ENCODE measurements at places on chromosomes 7 and 10. TPM values are rescaled to one million over a fixed set of nuclear protein-coding genes. Genes with fewer than 3 reads are reported as not detected.

DNA sequence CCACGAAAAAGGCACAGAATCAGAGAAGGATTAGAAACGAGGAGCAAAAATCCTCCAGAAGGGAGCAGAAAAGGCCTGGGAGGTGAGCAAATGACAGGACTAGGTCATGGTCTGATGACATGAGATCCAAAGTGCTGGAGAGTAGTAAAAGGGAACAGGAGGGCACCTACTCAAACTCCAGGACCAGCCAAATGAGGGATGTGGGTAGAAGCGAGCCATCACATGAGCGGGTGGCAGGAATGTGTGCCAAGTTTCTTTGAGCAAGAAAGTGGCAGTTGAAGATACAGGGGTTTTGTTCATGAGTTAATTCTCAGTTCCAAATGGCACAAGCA lies 112.6 kb downstream of the RNF32 start:
- DNase-seq: no peak

GRCh38 chr10:27688276-27688675 lies 57.3 kb downstream of the MKX start:
- DNase-seq: no peak

DNA sequence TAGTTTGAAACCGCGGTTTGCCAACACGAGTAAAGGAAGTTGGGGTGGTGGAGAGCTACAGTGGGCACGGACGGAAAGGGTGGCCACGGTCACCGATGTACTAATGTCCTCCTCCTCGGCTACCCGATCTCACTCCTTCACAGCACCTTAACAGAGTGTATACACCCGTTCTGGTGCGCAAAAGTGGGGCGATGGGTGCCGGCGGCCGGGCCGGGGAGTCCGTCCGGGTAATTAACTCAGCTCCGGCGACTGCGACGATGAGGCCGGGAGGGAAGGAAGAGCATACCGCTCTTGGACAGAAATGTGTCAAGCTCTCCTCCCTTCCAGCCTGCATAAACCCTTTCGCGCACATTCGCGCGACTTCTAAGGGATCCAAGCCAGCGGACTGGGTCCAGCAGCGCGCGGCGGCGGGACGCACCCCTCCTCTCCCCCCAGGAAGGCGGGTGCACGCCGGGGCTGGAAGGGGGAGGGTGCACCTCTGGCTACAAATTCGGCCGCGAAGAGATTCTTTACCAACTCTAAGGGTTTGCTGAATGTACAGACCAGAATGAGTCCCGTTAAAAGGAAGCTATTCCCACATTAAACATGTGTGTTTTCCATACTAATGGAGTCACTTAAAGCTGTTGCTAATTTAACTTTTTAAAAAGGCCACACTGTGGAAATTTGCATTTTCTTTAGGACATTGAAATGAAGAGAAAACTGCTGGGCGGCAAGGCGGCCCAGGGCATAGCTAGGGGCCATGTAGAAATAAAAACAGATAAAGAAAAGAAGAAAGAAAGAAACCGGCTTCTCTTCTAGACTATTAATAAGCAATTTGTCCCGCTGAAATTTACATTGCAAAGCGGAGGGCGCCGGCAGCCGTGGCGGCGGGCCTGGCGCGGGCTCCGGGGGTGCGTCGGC lies 6.6 kb upstream of the EBF3 start:
- no peak for DNase-seq

ADRB1 gene
- total RNA-seq: not detected

GRCh38 chr7:50807026-50807730 lies 24.5 kb upstream of the GRB10 start:
- no peak for DNase-seq

GRCh38 chr10:128440513-128441160 lies 314.4 kb upstream of the MKI67 start:
- DNase-seq: no peak

CC2D2B gene
- total RNA-seq: 0.15 TPM

TMEM176A gene
- total RNA-seq: 2.6 TPM

DNA sequence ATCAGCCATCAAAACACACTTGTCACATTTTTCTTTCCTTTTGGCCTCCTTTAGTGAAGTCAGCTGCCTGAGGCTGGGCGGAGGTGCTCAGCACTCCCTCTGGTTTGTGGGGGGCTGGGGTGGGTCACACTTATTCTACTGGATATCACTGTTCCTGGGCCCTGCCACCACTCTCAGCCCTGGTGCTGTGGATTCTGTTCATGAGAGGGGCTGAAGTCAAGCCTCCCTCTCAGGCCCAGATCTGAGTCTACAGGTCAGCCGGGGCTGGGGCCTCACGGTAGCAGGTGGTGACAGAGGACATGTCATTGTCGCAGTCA lies 180.8 kb upstream of the TNS3 start:
- DNase-seq: no peak

GRCh38 chr10:99779335-99779734 lies 3.1 kb upstream of the ABCC2 start:
- no peak for DNase-seq

GIMAP7 gene
- 476 TPM for total RNA-seq

- DNase-seq: no peak
These were observed 125.7 kb downstream of the OAT start for GRCh38 chr10:124292911-124293615.

GRCh38 chr7:28201131-28201530 lies 20.5 kb upstream of the JAZF1 start:
- DNase-seq: no peak

TMEM229A gene
- not detected for total RNA-seq

Data from CD4-positive, alpha-beta memory T cell (primary cell).